ENCODE measurements at places on chromosomes 12 and 14. TPM values are rescaled to one million over a fixed set of nuclear protein-coding genes. Genes with fewer than 3 reads are reported as not detected.

- DNase-seq, result peak; percentile 72
Measured at GRCh38 chr12:1932264-1932777, 13.9 kb upstream of the CACNA2D4 start.

DNA sequence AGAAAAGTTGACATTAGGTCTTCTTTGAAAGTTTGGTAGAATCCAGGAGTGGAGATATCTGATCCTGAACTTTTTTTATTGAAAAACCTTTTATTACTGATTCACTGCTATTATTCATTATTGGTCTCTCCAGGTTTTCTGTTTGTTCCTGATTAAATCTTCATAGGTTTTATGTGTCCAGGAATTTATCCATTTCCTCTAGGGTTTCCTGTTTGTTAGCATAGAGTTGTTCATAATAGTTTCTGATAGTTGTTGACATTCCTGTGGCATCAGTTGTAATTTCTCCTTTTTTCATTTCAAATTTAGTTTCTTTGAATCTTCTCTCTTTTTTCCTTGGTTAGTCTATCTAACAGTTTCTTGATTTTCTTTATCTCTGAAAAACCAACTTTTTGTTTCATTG is 370.3 kb downstream of the SLC6A15 start:
- no peak for DNase-seq

DNA sequence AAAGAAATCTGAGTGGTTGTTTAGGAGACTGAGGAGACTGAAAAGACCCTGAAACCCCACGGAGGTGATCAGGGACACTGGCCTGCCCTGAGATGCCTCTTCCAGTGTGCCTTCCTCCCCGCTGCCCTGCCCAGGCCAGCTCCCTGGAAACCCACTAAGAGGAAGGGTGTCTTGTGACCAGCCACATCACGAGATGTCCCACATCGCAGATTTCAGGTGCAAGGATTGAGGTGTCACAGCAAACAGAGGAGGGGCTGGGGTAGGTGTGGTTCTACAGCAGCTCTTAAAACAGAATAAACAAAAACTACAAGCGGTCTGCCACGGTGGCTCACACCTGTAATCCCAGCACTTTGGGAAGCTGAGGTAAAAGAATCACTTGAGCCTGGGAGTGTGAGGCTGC is 184.3 kb upstream of the C14orf180 start:
- no peak for DNase-seq

GRCh38 chr12:48690990-48691389 is 9.0 kb upstream of the KANSL2 start:
- DNase-seq, result no peak

Gene SLC7A8
- total RNA-seq, result 9.0 TPM

Gene GSC
- total RNA-seq, result 0.27 TPM

Gene LRRK2
- 8.5 TPM for total RNA-seq

Gene TPH2
- not detected for total RNA-seq

Gene BBOF1
- total RNA-seq, result 4.4 TPM

Gene DEPDC4
- total RNA-seq, result 0.73 TPM
